ENCODE measurements at places on chromosomes 16 and 17.

- no peak for DNase-seq
These were observed 83.1 kb upstream of the IRX6 start for GRCh38 chr16:55240888-55241287.

GRCh38 chr17:67672592-67673335 is 45.0 kb upstream of the NOL11 start:
- no peak for DNase-seq

DNA sequence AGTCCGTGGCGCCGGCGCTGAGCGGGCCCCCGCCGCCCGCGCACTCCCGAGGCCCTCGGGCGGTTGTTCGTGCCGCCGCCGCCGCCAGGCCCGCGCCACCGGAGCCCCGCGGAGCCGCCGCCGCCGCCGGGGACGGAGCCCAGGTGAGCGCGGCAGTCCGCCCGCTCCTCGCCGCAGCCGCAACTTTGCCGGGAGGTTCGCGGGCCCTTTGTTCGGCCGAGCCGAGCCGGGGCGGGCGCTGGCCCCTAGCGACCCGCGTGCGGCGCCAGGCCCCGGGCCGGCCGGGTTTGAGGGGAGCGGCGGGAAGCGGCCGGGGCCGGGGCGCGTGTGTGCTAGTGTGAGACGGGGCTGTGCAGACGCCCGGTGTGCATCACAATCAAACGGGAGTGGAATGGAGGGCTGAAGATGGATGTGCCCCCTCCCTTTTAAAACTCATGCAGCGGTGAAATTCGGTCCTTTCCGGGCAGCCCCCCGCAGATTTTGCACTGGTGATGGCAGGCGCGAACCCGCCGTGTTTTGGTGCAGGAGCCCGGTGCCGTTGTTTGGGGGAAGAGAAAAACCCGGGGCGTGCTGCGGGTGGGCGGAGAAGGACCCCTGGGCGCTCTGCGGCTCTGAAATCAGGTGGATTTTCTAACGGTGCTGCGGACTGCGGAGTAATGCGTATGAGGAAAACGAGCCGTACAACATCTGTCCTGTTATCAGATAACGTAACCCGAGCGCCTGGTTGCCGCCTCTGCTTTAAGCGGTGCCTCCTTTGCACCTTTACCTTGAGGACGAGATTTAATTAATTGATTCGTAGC is 823 bp downstream of the TNRC6C start:
- DNase-seq, result no peak

GRCh38 chr17:12726131-12726530 is 60.4 kb downstream of the MYOCD start:
- no peak for DNase-seq

Measured in Karpas-422 (cell line).